H4 (cell line): ENCODE measurements at places on chromosomes 16 and 17.
A peak's percentile ranks its signal among the peaks of the same experiment; 100 is the strongest.

DNA sequence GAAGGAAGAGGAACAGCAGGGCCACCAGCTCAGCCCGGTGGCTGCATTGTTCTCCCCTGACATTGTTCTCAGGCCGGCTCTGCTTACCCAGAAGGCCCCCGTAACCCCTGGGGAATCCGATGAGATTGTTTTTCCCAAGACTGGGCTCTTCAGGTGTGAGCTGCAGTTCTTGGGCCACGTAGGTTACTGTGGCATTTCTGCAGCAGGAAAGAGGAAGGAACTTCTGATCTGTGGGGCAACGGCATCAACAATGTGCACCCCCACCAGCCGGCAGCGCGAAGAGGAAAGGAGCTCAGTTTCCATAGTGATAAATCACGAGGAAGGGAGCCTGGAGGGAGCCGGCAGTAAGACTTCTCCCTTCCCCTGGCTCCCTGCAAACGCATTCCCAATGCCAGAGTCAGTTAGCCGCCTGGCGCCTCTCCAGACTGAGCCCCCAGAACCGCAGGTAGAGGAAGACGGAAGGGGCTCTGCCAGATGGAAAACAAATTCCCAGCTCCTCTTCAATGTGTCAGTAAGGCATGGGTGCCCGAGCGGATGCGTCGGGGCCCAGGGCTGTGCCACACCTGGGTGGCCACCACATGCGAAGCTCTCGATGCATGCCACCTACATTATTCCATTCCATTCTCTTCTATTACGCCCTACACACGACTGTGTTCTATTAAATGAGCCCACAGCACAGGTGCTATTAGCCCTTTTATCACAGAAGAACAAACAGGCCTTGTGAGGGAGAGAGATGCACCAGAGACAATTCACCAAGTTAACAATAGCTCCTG, 21.5 kb upstream of the PECAM1 start:
- DNase-seq: no peak

GRCh38 chr16:18834864-18835263, 33.5 kb upstream of the ARL6IP1 start:
- no peak for DNase-seq

GRCh38 chr17:44925731-44926697, 10.7 kb upstream of the GFAP start:
- DNase-seq: no peak

DNA sequence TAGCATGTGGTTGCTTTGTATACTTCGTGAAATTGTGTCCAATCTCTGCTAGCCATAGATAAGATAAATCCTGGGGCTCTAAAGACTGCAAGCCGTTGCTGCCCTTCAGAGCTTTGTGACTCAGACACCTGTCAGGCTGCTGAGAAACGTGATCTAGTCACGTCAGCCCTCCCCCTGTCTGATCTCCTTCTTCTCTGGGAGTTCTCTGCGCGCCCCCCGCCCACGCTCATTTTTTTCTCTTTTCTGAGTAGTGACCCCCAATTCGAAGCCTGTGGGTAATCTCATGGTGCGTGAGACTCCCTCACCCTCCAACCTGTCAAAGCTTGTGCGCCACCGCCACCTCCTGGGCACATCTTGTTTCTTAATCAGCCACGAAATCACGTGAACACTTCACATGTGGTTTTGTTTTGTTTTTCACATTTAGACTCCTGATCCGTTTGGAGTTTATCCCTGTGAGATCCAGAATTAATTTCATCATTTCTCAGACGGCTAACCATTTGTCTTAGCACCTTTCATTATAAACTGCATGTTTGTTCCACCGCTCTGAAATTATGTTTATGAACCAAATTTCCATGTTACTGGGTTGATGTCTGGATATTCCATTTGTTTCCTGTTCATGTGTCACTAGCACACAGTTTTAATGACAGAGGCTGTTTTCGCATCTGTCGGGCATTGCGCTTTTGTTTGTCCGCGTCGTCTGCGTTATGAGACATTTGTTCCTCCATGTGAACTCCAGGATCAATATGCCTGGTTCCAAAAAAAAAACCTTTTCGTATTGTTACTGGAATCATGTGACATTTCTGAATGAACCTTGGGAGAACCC, 977 bp upstream of the ZNF778 start:
- peak; percentile 86 for DNase-seq

- no peak for DNase-seq
These were observed 19.1 kb downstream of the QPRT start for GRCh38 chr16:29698042-29698441.

- no peak for DNase-seq
These were observed 8.5 kb upstream of the COG1 start for GRCh38 chr17:73184136-73184993.

DNA sequence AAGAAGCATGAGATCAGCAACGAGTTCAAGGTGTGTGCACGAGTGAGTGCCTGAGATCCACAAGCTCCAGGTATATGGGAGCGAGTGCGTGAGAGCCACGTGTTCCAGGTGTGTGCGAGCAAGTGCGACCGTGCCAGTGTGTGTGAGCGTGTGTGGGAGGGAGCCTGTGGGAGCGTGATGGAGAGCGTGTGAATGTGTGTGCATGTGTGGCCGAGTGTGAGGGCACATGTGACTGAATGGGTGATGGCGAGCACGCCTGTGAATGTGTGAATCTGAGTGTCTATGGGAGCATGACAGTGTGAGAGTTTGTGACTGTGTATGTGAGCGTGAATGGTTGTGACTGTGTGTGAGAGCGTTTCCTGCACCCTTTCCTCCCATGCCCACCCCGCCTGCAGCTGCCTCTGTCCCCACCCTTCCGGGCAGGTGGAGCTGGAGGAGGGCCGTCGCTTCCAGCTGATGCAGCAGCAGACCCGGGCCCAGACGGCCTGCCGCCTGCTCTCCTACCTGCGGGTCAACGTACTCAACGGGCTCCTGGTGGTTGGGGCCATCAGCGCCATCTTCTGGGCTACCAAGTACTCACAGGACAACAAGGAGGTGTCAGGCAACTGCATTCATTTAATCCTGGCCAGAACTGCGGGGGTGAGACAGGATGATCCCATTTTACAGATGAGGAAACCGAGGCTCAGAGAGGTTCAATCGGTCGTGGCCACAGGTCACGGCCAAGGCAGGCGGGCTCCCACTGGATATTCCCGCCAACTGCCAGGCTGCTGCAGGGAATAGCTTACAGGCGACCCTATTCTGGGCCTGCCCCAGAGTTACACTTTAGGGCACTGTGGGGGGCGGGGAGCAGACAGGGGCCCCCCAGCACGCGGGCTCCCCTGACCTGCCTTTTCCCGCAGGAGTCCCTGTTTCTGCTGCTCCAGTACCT, 3.7 kb downstream of the TMC8 start:
- peak; percentile 43 for DNase-seq

DNA sequence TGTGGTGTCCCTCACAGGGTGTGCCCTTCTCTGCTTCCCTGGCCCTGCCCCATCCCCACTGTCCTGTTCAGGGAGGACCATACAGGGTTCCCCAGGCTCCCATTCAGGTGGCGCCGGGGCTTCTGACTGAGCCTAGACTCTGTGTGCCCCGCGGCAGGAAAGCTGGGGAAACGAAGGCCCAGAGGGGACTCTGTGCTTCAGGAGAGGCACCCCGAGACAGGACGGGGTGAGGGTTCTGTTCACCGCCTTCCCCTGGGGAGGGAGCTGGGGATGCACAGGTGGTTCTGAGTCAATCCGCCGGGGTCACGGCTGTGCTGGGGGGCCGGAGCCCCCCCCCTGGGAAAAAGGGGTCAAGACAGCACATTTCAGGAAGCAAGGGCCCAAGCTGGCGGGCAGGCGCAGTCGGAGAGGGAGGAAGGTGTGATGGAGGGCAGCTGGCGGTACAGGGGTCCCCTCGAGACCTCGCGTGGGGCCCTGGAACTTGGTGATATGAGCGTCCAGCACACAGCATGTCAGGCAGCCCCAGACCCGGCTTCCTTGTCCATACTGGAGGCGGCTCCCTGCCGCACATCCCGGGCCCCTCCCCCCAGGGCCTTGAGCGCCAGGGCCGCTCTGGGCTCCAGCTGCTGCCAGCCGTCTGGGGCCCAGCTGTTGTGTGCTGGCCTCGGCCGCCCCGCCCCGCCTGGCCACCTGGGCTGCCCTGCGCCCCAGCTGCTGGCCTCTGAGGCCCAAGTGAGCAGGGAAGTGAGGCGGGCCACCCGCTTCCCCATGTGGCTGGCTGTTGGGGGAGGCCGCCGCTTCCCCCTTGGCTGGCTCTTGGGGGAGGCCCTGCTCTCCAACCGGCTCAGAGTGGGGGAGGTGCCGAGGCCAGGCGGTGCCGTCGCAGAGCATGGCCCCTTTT, 5.6 kb upstream of the NOTUM start:
- DNase-seq: peak; percentile 43

GRCh38 chr17:49218941-49219913, 8.7 kb downstream of the ABI3 start:
- DNase-seq: no peak

DNA sequence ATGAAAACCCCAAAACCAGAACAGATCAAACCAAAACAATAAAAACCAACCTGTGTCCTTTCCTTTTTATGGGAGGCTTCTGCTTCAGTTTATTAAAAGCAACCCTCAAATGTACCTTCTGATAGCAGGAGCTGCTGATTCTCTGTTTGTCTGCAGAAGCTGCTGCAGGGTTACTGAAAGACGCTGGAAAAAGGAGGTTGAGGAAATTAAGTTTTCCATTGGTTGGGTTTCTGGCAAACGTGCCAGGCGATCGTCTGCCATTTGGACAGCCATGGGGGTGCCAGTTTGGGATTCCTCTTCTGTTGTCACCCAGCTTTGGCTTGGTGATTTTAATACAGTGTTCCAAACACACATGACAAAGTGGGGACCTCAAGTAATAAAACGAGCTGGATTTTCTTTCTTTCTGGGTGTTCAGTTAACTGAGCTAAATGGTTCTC, 185.4 kb upstream of the ZFHX3 start:
- DNase-seq: no peak

DNA sequence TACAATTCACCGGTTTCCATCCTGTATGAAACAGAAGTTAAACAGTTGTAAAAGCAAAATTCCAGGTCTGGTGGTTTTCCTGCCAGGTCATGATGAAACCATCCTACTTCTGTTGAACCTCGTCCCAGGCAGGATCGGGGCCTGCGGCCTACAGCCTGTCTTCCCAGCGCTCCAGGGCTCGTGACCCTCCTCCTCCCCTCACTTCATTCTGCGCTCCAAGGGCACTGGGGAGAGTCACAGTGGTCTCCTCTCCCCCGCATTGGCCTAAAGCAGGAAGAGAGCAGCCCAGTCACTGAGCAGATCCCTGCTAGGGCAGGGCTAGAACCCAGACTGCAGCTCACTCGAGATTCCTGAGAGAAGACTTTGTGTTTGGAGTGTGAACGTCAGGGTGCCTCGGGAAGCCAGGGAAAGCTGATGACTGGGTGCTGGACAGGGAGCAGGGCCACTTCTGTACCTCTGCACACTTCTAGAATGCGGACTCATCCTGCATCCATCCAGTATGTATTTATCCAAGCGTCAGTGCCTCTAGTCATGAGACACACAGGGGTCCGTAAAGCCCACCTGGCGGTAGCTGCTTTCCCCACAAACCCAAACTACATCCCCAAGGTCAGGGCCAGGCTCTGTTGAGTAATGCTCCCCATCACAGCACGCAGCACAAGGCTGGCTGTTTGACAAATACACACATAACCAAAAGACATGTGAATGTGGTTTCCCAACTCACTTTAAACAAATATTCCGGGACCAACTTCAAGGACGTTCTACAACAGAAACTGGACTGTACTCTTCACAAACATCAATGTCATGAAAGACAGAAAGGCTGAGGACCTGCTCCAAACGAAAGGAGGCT, 1.7 kb upstream of the ITGAE start:
- peak; percentile 26 for DNase-seq

GRCh38 chr16:15539197-15539596, 103.8 kb downstream of the MARF1 start:
- DNase-seq: no peak

- DNase-seq: no peak
These were observed 1.1 kb upstream of the XYLT1 start for GRCh38 chr16:17471719-17472461.

GRCh38 chr17:30472238-30472890, 4.8 kb upstream of the GOSR1 start:
- DNase-seq: no peak

- no peak for DNase-seq
These were observed 19.7 kb downstream of the SEZ6 start for GRCh38 chr17:28985950-28986713.

- DNase-seq: no peak
These were observed 32.7 kb downstream of the HSF5 start for GRCh38 chr17:58455491-58455890.

DNA sequence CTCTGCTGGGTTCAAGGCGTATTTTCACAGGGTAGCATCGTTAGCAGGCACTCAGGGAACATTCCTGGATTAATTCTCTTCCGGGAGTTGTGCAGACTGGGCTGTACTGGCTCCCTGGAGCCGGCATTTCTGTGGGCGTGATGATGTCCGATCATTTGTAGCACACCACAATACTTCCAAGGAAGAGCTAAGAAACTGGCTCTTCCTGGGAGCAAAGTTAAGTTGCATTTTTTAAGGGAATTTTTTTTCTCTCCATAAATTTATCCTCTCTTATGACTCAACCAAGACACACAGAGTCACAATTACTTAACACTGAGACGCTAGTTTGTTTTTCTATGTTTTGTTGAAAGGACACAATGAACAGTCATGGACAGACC, 211.6 kb upstream of the FOXF1 start:
- no peak for DNase-seq

- no peak for DNase-seq
These were observed at the start of gene NPTX1 for GRCh38 chr17:80475910-80476876. NPTX1 (minus strand) TSS chr17:80476607; CDS start chr17:80476446, 161 bp downstream.

GRCh38 chr16:1385232-1385631, 29.3 kb downstream of the UNKL start:
- no peak for DNase-seq

GRCh38 chr17:18217412-18218015, 7.9 kb upstream of the LLGL1 start:
- peak; percentile 51 for DNase-seq

- DNase-seq: no peak
These were observed 59.9 kb downstream of the OR1D5 start for GRCh38 chr17:3003296-3004149.

DNA sequence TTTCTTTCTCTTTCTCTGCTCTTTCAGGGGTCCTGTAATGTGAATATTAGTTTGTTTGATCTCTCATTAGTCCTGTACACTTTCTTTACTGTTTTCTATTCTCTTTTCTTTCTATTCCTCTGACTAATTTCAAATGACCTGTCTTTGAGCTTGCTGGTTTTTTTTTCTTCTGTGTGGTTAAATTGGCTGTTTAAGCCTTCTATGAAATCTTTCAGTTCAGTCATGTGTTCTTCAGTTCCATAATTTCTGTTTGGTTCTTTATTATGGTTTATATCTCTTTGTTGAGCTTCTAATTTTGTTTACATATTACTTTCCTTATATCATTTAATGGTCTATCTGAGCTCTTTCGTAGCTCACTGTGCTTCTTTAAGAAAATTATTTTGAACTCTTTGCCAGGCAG, 31.3 kb upstream of the NKD1 start:
- no peak for DNase-seq

DNA sequence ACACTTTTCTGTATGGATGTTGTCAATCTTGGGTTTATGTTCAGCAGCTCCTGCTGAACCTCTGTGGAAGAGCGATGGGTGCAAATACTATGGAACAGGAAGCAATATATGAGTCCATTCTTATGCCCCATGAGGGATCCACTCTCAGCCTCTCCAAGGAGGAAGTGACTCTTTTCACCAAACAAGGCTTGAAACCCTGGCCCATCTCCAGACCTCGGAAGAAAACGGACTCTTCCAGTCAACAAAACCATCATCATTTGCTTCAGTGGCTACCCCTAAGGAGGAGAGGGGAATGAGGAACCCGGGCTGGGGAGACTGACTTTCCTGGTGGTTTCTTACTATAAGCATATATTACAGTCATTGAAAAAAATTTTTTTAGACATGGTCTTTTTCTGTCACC, 206.2 kb downstream of the AXIN2 start:
- no peak for DNase-seq

- DNase-seq: no peak
These were observed 968.1 kb upstream of the GOT2 start for GRCh38 chr16:59701963-59702930.

- no peak for DNase-seq
These were observed 51.6 kb downstream of the ACTG1 start for GRCh38 chr17:81460856-81461460.
